Stimulated activated CD8-positive, alpha-beta memory T cell treated with anti-CD3 and anti-CD28 coated beads, Interleukin-4, amount 100 ng/mL, for 1 hour (primary cell): ENCODE measurements at places on chromosomes 13 and 19.

DNA sequence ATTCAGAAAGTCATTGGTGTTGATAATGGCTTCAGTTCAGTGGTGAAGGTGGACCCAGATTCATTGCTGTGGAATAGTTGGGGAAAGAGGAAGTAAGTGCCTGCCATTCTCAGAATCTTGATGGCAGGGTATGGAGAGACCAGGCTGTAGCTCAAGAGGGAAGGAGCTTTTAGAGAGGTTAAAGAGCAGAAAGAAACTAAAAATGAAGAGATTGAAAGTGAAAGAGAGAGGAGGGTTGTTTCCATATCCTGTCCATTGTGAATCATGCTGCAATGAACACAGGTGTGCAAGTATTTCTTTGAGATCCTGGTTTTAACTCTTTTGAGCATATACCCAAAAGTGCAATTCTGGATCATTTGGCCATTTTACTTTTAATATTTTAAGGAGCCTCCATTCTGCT is 12.5 kb downstream of the GJB6 start:
- DNase-seq, result no peak

GRCh38 chr13:23087880-23088279 is 92.9 kb upstream of the SGCG start:
- DNase-seq, result no peak

GRCh38 chr19:44657211-44657921 is 13.7 kb downstream of the PVR start:
- DNase-seq, result peak; percentile 30

DNA sequence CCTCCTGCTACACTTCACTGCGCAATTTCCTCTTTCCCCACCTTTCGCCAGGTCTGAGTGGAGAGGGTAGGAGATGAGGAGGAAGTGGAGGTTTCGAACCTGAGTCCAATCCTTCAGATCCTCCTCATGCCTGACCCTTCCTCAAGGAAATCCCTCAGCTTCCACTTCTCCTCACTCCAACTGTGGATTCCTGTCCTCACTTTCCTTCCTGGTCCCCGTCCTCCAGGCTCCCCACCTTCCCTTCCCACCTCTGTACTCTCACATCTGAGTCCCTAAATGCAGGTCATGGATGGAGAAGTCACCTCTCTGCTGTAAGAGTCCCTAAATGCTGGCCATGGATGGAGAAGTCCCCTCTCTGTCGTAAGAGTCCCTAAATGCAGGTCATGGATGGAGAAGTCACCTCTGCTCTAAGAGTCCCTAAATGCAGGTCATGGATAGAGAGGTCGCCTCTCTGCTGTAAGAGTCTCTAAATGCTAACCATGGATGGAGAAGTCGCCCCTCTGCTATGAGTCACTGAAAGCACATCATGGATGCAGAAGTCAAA is 3.1 kb downstream of the TMEM86B start:
- DNase-seq, result no peak

GRCh38 chr13:38990693-38991092 is at the start of gene STOML3:
Gene STOML3 (minus strand): TSS chr13:38990831. CDS start chr13:38990721, 110 bp downstream.
- no peak for DNase-seq

DNA sequence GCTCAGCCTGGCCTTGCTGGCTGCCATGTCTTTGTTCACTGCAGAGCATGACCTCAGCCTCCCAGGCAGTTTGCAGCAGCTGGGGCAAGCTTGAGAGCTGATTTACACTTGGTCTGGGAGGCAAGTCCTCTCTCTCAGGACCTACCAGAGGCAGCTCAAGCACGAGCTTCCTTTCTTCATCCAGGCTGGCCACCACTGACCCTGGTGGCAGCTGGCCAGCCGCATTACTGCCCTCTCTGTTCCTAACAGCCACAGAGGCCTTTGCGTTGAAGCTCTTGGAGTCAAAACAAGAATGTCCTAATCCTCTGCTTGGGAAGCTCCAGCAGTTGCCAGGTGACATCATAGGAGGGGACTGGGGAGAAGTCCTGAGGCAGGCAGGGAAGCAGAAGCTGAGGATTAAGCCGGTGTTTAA is 85.7 kb downstream of the NUFIP1 start:
- no peak for DNase-seq

GRCh38 chr19:4375164-4376027 is 25.0 kb downstream of the SH3GL1 start:
- no peak for DNase-seq

DNA sequence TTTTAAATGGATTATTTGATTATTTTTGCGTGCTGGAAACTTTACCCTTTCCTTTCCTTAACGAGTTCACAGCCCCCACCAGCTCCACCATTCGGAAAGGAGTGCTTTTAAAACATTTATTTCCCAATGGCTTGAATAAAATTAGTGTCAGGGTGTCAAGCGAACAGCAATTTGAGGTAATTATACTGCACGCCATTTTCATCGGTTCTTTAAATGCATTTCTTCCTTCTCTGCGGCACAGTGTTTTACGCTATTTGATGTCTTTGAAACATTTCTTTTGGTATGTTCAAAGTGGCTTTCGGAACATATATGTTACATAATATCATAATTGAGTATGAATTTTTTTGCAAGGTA is 309 bp upstream of the SLITRK1 start:
- DNase-seq, result no peak

DNA sequence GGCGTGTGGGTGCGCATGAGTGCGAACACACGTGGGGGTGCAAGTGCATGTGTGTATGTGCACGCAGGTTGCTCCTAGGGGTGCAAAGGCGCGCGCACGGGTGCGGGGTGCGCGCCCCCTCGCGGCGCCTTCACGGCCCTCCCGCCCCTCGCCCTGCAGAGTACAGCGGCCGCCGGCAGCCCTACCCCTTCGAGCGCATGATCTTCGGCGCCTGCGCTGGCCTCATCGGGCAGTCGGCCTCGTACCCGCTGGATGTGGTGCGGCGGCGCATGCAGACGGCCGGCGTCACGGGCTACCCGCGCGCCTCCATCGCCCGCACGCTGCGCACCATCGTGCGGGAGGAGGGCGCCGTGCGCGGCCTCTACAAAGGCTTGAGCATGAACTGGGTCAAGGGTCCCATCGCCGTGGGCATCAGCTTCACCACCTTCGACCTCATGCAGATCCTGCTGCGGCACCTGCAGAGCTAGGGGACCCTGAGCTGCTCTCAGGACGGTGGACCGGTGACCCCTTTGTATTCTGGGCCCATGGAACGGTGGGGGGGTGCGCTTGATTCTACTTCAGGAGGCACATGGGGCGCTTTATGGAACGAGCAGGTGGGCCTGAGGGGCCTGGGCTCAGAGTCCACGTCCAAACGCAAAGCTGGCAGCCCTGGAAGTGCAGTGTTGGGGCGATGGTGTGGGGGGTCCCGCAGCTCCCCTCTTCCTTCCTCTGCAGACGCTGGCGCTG is 27.7 kb downstream of the TMEM161A start:
- DNase-seq, result no peak

GRCh38 chr19:10730932-10731331 is 13.1 kb downstream of the DNM2 start:
- no peak for DNase-seq

- peak; percentile 46 for DNase-seq
These were observed 622 bp upstream of the FXYD5 start for GRCh38 chr19:35153701-35154524.

- DNase-seq, result no peak
These were observed 114.9 kb downstream of the RFC3 start for GRCh38 chr13:33932769-33933406.

DNA sequence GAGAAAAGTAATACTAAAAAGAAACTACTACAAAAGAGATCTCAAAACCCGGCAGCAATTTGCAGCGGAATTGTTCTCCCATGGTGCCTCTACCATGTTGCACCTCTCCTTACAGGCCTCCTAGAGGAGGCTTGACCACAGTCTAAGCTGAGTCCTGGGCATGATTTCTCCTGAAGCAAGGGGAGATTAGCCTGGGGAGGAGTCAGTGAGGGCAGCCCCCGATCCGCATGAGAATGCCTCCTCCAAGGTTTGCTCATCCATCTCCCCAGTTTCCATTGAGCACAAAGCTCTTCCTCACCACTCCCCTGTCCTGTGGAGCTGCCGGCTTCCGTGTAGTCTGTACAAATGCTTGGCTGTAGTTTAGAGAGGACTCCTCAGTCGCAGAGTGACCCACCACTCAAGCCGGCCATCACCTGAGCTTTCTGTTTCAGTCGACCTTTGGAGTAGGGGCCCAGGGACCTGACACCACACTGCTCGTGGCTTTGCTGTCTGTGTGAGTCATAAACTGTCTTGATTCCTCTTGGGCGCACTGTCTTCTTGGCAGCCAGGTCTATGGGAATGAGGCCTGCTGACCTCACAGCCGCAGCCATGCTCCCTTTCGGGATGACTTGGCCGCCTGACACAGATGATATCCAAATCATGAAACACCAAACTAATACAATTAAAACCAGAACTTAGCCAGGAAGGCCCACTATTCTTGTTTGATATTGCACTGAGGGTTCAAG is 72.3 kb downstream of the C1QTNF9 start:
- no peak for DNase-seq

DNA sequence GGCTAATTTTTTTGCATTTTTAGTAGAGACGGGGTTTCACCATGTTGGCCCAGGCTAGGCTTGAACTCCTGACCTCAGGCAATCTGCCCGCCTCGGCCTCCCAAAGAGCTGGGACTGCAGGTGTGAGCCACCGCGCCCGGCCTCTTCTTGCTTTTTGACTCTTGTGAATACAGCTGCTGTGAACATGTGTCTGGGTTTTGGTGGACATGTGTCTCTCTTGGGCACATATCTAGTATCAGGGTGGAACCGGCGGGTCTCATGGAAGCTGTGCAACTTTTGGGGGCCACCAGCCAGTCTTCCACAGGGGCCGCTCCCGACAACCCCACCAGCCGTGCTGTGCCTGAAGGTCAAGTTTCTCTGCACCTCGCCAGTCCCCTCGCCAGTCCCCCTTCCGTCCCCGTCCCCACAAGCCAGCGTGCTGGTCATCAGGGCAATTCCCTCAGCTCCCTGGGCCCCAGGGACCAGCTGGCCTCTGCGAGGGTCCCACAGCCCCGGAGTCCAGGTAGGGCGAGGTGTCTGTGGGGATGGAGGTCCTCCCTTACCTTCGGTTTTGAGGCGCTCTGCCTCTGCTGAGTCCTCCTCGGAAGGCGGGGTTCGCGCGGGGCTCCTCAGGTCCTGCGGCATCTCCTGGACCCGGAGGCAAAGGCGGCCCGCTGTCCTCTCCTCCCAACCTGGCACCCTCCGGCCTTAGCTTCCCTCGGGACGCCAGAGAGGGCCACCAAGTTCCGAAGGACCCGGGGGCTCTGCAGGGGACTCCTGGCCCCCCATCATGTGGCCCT is 16.3 kb downstream of the SGTA start:
- DNase-seq, result no peak

DNA sequence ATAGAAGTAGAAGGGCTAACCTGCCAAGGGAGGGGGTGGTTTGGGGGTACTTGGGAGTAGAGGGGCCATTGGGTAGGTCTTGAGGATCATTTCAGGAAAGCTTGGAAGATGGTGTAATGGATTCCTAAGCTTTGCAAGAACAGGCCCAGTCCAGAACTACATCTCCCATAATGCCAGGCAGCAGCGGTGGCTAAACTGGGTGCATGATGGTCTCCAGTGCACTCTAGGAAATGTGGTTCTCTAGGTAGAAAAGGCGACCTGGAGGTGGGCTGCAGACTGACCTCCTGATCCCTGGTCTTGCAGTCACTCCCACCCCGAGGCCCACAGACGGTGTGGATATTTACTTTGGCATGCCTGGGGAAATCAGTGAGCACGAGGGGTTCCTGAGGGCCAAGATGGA is 3.8 kb downstream of the APLP1 start:
- DNase-seq, result no peak

DNA sequence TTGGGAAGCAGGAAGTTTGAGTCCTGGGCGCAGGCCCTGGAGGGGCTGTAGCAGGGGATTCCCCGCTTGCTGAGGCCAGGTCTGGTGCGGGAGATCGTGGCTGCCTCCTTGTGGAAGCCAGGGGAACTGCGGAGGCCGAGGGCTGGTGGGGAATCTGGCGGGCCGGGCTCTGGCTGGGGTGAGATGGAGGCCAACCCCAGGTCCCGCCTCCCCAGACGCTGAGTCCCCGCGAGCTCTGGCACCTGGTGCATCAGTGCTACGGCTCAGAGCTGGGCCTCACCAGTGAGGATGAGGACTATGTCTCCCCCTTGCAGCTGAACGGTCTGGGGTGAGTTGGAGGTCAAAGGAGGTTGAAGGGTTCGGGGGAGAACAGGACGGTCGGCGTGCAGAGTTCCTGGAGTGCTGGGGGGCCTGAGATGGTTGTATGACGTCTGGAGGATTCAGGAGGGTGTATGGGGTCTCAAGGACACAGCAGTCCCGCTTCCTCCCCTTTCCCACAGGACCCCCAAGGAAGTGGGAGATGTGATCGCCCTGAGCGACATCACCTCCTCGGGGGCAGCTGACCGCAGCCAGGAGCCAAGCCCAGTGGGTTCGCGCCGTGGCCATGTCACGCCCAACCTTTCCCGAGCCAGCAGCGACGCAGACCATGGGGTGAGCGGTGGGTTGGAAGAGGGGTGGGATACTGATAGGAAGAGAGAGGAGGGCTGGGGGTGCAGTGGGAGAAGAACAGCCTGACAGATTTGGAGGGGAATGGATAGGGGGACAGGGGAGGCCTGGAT is 13.1 kb downstream of the GRAMD1A start:
- DNase-seq, result peak; percentile 62

- DNase-seq, result no peak
These were observed 103.3 kb downstream of the ZAR1L start for GRCh38 chr13:32211813-32212212.

DNA sequence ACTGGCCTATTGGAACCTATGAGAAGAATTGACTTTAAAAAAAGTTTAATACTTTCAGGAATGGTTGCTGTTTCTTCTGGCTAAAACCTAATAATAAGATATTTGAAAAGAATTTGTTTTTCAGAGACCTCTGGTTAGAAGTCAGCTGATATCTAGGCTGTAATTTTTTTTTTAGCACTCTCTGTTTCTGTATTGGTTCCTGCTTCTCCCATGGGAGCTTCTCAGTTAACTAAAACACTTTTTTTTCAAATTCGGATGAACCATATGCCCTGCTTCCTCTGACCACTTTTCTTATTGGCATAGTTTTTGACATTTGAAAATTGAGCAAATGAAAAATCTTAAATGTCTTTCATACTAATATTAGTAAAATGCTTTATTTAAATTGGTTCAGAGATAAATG is 163.5 kb upstream of the SLC10A2 start:
- no peak for DNase-seq

GRCh38 chr13:49457221-49457620 is 13.1 kb downstream of the SETDB2 start:
- no peak for DNase-seq

DNA sequence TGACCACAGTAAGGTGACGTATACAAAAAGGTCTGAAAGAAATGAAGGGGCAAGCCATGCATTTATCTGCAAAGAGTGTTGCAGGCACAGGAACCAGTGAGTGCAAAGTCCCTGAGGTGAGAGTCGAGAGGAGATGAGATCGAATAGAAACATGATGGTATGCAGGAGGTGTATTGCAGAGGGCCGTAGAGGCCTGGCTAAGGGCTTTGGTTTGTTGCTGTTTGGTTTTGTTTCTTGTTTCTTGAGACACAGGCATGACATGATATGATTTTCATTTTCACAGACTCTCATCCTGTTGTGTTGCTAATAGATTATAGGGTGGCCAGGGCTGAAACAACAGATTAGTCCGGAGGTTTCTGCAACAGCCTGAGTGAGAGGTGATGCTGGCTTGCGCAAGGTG is 80.4 kb downstream of the HSPH1 start:
- DNase-seq, result no peak

GRCh38 chr13:37665420-37665819 is 66.9 kb upstream of the POSTN start:
- DNase-seq, result no peak
